ENCODE measurements at places on chromosomes 11 and 22. TPM values are rescaled to one million over a fixed set of nuclear protein-coding genes. Genes with fewer than 3 reads are reported as not detected.

SPI1 gene
- total RNA-seq = 3.4 TPM

NNMT gene
- total RNA-seq = 4.1 TPM

NLRP14 gene
- total RNA-seq = not detected

- H3K27me3 ChIP-seq = no peaks in the 10 kb centered on the region
- H3K36me3 ChIP-seq = no peaks in the 10 kb centered on the region
- no peak overlapping the region for H3K4me3 ChIP-seq
- H3K27ac ChIP-seq = no peak overlapping the region
- DNase-seq = no peak
Measured at GRCh38 chr11:35257281-35257680, 118.3 kb downstream of the CD44 start.

DNA sequence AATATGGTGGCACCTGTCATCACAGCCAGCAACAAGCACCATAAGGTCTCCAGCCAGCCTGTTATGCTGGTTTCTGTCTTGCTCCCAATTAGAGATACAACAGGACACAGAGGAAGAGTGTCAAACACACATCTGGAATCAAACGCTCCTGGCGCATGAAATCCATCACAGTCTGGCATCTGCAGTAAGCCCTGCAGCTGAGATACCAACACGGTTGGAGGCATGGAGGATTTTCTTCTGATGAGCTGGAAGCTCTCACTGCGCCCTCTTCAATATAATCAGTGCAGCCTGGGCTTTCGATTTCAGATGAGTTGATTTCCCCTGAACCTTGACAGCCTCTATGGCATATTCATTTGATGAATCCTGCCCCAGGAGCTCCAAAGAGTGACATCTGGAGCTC lies 27.8 kb upstream of the CARS1 start:
- H3K27ac ChIP-seq = no peak overlapping the region
- no peak for DNase-seq
- no peak overlapping the region for H3K4me3 ChIP-seq
- H3K36me3 ChIP-seq = no peaks in the 10 kb centered on the region

DNA sequence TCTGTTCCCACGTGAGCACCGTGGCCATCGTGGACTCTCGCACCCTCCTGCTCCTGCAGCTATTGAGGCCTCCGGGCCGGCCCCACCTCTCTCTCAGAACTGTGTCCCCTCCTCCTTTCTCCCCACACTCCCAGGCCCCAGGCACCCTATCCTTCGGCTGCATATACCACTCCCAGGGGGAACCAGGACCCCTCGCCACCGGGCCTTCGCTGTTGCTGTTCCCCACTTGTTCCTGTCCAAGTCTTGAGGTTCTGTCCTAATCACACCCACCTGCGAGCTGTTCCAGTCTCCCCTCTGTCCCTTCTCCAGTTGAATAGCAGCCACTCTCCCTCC lies 43.0 kb upstream of the CDON start:
- no peaks in the 10 kb centered on the region for H3K27me3 ChIP-seq
- no peak for DNase-seq
- no peaks in the 10 kb centered on the region for H3K4me1 ChIP-seq
- H3K4me3 ChIP-seq = no peak overlapping the region
- H3K27ac ChIP-seq = no peak overlapping the region
- H3K36me3 ChIP-seq = no peaks in the 10 kb centered on the region
